Stimulated activated CD4-positive, alpha-beta T cell treated with anti-CD3 and anti-CD28 coated beads, Interleukin-12 subunit alpha, Interleukin-12 subunit beta, amount 100 ng/mL, for 24 hours (primary cell): ENCODE measurements at places on chromosomes 1 and 21.

GRCh38 chr1:99328171-99328570 lies 63.9 kb downstream of the PLPPR4 start:
- DNase-seq, result no peak

DNA sequence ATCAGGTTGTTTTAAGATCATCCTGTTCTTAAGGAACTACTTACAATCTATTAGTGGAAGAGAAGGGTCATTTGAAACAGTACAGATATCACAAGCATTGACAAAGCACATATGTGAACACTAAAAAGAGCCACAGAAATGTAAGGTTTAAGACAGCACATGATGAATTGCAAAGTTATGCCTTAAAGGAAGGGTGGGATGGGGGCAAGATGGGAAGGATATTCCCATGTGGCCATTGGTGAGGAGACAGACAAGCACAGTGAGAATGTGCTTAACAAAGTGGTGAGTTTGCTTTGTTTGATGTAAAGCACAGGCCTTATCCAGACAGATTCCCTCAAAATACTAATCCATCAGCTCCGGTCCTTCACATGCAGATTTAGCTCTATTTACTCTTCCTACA lies 151.6 kb upstream of the IVNS1ABP start:
- DNase-seq, result no peak

- no peak for DNase-seq
Observed at GRCh38 chr1:73623946-73624345, 574.0 kb downstream of the LRRIQ3 start.

GRCh38 chr1:235246022-235246948 lies 81.7 kb downstream of the ARID4B start:
- no peak for DNase-seq

DNA sequence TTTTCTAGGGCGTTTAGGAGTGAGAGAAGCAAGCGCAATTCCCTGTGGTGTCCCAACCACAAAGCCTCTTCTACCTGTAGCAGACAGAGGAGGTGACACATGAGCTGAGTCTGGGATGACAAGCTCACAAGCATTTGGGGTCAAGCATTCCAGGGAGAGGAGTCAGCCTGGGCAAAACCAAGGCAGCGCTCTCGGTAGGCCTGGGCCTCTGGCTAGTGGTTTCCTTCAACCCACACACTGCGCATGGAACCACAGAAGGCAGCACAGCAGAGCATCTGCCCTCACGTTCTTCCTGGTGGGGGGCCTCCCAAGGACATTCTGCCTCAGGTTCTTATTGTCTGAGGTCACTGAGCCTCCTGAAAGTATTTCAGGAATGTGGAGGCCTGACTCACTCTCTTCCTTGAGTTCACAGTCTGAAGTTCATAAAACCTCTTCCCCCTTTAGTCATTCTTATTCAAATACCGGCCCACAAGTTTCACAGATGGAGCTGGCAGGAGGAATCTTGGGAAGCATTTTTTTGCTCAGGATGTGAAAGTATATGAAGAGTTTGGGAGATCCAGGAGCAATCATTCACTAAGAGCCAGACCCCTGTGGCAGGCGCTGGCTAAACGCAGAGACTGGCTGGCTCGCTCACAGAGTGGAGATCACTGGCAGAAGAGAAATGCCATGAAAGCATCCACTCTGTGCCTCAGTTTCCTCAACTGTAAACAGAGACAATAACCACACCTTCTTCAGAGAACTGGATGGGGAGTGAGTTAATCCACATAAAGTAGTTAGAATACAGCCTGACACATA lies 26.8 kb downstream of the CCN1 start:
- no peak for DNase-seq

DNA sequence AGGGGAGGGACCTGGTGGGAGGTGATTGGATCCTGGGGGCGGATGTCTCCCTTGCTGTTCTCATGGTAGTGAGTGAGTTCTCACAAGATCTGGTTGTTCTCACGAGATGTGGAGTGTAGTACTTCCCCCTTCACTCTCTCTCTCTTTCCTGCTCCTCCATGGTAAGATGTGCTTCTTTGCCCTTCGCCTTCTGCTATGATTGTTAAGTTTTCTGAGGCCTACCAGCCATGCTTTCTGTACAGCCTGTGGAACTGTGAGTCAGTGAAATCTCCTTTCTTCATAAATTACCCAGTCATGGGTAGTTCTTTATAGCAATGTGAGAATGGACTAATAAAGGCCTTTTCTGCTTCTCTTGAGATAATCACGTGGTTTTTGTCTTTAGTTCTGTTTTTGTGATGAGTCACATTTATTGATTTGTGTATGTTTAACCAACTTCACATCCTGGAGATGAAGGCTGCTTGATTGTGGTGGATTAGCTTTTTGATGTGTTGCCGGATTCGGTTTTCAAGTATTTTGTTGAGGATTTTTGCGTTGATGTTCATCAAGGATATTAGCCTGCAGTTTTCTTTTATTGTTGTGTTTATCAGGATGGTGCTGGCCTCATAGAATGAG lies 45.5 kb downstream of the RABGAP1L start:
- DNase-seq, result no peak
